ENCODE measurements at places on chromosomes 3 and 15.

DNA sequence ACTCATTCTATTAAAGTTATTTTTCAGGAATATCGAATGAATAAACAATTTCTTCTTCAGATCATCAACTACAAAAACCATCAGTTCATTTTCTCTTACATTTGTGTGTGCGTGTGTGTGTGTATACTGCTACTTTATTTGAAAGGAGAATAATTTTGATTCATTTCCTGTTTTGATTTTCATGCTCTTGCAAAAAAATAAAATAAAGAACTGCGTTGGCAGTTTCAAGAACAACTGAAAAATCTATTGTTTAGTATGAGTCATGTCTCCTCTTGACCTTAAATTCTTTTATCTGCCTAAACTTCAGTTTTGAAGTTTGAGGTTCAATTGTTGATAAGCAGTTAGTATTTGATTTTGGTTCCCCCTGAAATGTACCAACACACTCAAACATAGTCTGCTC, 540.8 kb downstream of the FGF12 start:
- no peak for ATAC-seq

DNA sequence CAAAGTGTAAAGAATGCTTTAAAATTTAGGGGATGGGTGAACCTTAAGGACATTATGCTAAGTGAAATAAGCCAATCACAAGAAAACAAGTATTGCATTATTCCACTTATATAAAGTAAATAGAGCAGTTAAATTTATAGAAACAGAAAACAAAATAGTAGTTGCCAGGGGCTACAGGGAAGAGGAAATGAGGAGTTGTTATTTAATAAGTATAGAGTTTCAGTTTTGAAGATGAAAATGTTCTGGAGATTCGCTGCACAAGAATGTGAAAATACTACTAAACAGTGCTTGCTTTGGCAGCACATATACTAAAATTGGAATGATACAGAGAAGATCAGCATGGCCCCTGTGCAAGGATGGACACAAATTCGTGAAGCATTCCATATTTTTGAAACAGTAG, 32.0 kb downstream of the DNAH12 start:
- ATAC-seq = peak; percentile 76

- ATAC-seq = no peak
These were observed 25.7 kb downstream of the SH3GL3 start for GRCh38 chr15:83472797-83473196.

- peak; percentile 79 for ATAC-seq
These were observed 189.0 kb upstream of the MCTP2 start for GRCh38 chr15:94042180-94042928.

- ATAC-seq = no peak
These were observed 73.7 kb downstream of the IGSF11 start for GRCh38 chr3:118960876-118961450.

GRCh38 chr15:74320352-74321247, 46.8 kb downstream of the CYP11A1 start:
- ATAC-seq = peak; percentile 46

DNA sequence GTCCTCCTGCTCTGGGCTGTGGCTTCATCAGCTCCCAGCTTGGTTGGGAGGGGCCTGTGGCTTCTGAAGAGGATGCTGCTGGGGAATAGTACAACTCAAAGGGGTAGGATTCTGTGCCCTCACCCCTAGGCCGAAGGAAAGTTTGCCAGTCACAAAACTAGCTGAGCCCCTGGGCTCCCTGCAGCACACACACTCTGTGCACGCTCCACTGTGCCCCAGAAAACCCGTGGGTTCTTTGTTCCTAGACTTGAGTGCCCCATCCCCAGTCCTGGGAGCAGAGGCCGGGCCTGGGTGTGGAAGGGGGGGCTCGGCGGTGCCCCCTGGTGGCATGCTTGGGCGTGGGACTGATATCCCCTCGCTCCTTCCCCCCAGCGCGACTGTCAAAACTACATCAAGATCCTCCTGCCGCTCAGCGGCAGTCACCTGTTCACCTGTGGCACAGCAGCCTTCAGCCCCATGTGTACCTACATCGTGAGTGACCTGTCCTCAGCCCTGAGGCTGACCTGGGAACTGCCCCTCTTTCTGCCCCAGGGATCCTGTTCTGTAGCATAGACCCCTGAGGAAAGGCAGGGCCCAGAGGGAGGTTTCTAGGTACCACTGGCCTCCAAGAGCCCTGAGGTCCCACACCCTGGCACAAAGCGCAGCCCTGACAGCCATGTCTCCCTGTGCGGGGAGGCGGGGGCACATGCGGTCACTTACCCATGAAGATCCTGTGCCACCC, 14.2 kb downstream of the CIB1 start:
- peak; percentile 83 for ATAC-seq

- no peak for ATAC-seq
These were observed 798 bp downstream of the GCHFR start for GRCh38 chr15:40764629-40765103.

DNA sequence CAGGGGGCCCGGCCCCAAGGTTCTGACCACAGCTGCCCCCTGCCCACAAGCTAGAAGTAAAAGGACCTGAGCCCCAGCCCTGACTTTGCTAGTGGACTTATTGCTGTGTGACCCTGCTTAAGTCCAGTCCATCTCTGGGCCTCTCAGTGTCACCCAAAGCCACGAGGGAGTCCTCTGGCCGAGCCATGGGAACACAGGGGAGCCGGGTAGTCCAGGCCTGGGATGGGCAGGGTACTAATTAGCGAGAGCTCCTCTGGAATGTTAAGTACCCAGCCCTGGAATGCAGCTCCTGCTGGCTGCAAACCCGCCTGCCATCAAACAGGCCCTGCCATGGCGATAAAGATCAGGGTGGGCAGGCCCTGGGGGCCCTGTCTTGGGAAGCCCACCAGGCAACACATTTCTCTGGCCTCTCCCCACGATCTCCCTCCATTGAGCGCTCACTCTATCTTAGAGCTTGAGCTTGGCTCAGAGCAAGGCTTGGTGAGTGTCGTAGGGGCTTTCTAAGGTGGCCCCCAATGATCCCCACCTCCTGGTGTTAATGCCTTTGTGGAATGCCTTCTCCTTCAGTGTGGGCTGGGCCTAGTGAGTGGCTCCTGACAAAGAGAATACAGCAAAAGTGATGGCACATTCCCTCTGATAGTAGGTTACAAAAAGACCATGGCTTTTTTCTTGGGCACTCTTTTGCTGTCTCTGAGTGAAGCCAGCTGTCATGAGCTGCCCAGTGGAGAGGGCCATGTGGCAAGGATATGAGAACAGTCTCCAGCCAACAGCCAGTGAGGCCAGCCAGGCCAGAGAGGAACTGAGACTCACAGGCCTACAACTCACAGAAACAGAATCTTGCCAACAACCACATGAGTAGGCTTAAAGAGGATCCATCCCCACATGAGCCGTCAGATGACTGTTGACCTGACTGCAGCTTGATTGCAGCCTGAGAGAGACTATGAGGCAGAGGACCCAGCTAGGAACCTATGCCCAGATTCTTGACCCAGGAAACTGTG, 133.1 kb downstream of the SMAD6 start:
- ATAC-seq = peak; percentile 13

DNA sequence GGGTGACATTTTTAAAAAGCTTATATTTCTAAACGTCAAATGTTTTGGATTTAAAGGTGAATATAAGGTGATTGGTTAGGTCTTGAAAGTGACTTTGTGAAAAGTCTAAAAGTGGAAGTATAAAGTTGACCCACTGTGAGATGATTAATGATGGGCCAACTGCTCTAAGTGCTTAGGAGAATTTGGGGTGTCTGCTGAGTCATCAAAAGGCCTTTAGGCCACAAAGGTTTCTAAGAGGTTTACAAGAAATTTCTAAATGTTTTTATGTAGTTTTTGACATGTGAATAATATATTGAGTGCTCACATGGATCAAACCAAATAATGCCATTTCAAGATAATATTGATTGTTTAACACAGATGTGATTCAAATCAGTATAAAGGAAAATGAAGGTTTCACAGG, 39.2 kb upstream of the SLC2A2 start:
- no peak for ATAC-seq

GRCh38 chr15:56760186-56760585, 26.9 kb upstream of the ZNF280D start:
- ATAC-seq = peak; percentile 57

DNA sequence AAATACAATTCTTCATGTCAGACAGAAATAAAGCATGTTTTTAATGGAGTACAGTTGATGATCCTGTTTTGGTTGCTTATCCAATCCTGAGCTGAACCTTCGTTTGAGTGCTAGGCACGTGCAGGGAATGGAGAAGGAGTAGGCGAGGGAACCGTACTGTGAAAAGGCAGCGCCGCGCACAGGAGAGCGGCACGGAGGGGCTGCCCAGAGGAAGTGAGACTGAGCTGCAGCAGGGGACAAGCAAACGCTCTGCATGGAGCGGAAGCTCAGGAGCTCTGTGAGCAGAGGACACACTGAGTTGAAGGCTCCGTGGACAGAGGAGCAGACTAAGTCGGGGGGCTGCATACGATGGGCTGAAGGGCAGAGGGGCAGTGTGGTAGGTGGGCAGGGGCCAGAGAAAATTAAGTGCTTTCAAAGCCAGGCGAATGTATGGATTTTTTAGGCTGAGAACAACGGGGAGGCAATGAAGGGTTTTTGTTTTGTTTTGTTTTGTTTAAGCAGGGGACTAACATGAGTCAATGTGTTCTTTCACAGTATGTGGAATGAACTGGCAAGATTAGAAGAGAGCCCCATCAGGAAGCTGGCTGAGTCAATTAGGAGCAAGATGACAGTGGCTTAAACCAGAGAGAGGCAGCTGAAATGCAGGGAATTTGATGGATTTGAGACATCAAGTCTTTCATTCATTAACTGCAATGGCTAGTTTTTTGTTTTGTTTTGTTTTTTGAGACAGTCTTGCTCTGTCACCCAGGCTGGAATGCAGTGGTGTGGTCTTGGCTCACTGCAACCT, 23.8 kb upstream of the TM2D3 start:
- peak; percentile 81 for ATAC-seq

DNA sequence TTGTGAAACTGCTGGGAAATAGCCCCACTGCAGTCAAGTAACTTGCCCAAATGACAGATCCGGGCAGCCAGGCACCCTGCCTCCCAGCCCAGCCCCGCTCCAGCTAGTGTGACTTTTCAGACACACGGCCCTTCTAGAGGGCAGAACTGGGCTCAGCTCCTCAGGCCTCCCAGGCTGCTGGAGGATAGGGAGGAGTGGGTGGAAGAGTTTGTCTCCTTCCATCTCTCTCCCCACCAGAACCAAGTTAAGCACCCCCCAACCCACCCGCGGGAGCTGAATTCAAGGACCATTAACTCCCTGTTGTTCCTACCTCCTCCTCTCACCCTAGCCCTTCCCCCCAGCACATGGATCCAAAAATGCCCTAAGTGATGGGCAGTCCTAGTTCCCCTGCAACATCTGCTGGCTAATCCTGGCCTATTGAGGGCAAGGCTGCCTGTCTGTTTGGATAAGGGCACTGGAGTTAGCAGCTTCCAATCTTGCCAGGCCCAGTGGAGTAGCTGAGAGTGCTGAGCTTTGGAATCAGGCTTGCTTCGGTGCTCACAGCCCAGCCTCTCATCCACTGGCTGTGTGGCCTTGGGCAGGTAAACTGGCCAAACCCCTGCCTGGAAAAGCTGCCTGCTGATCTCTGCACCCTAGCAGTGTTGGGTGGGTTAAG, 3.1 kb downstream of the CCDC33 start:
- peak; percentile 12 for ATAC-seq

GRCh38 chr15:87902772-87903426, 353.6 kb downstream of the NTRK3 start:
- ATAC-seq = no peak

DNA sequence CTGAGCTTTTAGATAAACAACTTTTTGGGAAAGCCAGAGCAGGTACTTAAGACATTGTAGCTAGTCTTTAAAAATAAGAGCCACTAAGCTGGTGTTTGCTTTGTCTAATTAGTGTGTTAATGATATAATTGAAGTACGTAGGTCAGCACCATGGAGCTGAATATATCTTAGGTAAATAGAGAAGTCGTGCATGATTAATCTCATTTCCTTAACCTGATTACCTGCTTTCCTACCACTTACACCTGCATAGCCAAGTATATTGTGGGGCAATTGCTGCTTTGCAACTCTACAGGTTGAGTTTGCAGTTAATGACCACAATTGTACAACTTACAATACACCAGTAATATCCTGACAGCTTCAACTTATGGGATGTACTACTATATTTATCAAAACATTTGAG, 17.6 kb upstream of the TOPAZ1 start:
- ATAC-seq = no peak

DNA sequence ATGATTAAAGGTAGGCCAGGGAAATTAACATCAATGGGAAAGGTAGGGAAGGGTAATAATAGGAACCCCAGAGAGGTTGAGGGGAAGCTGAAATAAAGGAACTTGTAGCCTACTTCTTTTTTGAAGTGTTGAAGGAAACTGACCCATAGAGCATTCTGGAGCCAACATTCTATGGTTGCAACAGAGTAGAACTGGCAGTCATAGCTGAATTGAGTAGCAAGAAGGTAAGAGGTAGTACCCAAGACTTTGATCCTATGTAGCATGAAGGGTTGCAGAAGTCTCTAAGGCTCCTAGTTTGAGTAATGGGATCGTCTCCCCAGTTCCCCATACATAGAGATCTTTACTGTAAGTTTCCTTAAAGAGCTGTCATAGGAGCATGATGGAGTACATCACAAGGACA, 7.4 kb upstream of the ZNF774 start:
- ATAC-seq = no peak

DNA sequence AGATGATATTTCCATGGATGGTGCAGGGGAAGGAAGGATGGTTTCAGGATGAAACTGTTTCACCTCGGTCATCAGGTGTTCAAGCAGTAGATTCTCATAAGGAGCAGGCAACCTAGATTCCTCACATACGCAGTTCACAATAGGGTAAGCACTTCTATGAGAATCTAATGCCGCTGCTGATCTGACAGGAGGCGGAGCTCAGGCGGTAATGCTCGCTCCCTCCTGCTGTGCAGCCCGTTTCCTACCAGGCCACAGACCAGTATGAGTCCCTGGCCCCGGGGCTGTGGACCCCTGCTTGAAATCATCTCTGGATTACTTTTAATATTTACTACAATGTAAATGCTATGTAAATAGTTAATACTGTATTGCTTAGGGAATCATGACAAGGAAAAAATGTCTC, 241.8 kb downstream of the ROBO2 start:
- no peak for ATAC-seq

- no peak for ATAC-seq
These were observed 77.4 kb downstream of the CD47 start for GRCh38 chr3:108013141-108014055.

DNA sequence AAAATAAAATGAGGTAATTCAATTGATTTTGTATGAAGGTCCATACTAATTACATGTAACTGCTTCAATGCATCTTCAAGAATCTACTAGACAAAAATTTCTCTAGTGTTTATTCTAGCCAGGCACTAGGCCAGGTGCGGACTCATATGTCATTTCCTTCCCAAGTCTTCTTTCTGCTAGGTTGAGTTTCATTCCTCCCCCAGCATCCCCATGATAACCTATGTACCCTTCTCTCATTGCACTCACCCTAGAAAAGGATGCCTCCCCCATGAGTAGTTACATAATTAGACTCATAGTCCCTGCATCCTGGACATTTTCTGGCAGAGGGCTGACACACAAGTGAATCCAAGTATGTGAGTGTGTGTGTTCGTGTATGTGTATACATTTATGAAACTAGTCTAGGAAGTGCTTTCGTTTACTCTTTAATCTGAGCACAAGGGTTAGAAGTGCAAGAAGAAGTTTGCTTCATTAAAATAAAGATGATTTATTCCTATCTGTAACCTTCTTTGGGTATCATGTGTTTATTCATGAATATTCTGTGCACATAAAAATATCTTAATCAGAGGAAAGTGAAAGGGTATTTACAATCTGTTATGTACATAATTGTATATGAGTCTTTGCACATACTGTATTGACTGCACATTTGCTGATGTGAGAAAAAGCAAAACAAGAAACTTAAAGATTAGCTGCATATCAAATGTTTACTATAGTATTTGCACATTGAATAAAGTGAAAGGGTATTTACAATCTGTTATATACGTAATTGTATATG, 585.6 kb upstream of the ZNF717 start:
- ATAC-seq = no peak
